ENCODE measurements at places on chromosomes 1 and 21.

GRCh38 chr1:53449693-53450092, 9.5 kb upstream of the DMRTB1 start:
- DNase-seq = no peak

DNA sequence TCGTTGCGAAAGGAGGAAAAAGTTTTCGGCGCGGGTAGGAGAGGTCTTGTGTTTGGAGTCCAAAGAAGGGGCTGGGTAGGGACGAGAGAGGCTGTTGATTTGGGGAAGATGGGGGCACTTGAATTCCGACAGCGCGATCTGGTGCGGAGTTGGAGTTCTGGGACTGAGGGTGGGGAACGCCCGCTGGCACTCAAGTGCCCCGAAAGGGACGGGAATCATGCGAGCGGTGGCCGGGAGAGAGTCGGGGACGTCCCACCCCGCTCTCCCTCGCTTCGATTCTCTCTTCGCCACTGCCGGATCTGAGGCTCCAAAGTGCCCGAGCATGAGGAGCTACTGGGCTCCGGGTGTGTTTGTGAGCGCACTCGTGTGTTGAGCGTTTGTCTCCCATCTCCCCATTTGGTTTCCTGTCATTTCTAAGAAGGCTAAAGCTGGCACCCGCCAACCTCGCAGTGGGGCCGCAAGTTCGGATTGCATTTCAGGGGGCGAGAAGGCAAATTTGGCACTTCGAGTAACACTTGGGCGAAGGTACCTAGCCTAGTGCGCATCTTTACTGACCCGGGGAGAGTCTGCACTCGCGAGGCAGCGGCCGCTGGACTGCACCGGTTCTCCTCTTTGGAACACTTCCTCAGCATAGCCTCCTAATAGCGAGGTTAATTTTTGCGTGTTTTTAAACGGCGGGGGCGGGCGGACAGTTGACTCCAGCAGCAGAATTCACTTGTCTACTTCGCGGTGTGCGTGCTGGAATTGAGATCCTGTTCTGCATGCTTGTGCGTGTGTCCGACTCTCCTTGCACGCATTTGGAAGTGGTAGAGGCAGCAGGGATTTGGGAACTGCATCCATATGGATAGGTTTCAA, 1.2 kb downstream of the CHRM3 start:
- no peak for DNase-seq

GRCh38 chr1:37399830-37400464, 74.4 kb upstream of the ZC3H12A start:
- no peak for DNase-seq

DNA sequence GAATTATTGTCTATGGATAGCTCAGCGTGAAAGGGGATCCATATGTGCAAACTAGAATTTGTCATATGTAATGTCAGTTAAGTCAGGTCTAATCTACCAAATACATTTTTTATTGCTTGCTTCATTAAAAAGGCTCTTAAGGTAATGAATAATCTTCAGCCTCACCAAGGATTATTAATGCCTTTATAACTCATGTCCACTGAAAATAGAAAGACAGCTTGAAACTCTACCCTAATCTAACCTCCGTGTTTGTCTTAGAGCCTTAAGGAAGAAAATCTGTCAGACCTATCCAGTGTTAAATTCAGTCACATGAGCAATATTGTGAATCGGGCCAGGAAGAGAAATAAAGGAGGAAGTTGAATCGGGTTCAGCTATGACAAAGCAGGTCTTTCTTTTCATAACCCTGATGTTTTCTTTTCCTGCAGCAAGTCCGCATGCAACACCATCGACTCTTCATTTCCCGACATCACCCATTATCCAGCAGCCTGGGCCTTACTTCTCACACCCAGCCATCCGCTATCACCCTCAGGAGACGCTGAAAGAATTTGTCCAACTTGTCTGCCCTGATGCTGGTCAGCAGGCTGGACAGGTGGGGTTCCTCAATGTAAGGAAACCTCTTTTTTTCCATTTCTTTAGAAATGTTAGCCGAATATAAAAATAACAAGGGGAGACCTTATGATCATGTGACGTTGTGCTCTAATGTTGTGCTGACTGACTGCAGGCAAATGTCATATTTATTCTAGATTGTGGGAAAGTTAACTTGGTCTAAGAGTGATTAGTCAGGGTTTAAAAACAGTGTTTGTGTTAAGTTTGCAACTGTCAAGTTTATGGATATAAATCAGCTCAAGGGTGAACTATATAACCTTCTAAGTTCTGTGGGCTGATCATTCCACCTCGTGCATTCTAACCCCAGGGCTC, 321.0 kb downstream of the TM2D1 start:
- DNase-seq = no peak

DNA sequence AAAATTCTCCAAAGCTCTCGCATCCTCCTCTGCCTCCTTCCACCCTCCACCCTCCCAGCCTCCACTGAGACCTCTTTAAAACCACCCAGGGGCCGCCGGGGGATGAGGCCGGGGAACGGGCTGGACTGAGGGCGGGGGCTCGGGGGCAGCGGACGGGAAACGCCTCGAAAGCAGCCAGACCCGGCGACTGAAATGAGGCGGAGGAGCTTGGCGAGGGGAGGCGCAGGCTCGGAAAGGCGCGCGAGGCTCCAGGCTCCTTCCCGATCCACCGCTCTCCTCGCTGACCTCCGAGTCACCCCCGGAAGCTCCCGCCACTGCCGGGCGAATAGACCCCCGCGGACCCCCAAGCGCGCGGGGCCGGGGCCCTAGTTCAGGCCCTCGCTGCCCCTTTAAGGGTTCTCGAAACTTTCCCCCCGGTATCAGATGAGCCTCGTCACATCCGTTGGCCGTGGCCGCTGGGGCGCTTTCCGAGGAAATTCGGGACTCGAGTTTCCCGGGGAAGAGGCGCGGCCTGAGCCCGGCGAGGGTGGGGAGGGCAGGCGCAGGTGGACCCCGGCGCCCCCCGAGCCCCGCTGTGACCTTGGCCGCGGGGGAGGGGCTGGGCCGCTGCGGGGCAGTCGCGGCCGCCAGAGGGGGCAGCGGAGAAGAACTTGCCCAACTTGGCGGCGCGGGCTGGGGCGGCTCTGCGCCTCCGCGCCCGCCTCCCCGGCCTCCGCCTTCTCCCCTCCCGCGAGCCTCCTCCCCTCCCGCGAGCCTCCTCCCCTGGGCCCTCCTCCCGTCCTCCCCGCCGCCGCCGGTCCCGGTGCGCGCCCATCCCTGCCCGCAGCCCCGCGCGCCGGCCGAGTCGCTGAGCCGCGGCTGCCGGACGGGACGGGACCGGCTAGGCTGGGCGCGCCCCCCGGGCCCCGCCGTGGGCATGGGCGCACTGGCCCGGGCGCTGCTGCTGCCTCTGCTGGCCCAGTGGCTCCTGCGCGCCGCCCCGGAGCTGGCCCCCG, at the start of gene BACE2:
TSS of gene BACE2 (plus strand) at position 813 of the 995 bp plus-strand sequence. CDS start at position 917, 104 bp downstream.
- DNase-seq = peak; percentile 27

GRCh38 chr1:22142315-22143064, 407 bp downstream of the WNT4 start:
- DNase-seq = no peak

Data from CD4-positive, alpha-beta T cell treated with Interleukin-6 for 4 hours (primary cell).